T follicular helper cell (primary cell): ENCODE measurements at places on chromosomes 3 and 15.

DNA sequence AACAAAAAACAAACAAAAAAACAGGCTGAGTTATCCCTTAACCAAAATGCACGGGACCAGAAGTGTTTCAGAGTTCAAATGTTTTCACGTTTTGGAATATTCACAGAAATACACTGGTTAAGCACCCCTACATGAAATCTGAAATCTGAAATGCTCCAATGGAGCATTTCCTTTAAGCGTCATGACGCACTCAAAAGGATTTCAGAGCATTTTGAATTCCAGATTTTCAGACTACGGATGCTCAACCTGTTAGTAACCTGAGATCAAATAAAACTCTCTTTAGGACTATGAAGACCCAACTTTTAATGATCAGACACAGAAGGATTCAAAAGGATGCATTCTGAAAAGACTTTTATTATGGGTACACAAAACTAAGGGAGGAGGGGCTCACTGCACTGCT lies 9.6 kb downstream of the CLPX start:
- no peak for DNase-seq

DNA sequence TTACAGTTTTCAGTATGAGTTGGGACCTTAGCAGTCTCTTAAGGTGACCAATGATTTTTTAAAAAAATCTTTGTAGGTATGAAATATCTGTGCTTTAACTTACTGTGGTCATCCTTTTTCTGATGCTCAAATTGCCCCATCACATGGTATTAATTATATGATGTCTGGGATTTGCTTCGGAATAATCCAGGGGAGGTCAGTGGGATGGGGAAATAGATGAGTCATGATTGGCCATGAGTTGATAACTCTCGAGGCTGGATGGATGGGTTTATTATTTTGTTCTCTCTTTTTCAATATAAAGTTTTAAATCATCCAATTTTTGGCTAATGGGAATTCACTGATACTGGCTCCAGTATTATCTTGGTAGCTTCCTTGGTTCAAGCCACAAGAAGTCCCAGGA lies 370.3 kb upstream of the TPM1 start:
- no peak for DNase-seq

GRCh38 chr15:81224232-81224631 lies 27.6 kb downstream of the IL16 start:
- no peak for DNase-seq

GRCh38 chr3:58353722-58354553 lies 21.2 kb downstream of the PXK start:
- no peak for DNase-seq

DNA sequence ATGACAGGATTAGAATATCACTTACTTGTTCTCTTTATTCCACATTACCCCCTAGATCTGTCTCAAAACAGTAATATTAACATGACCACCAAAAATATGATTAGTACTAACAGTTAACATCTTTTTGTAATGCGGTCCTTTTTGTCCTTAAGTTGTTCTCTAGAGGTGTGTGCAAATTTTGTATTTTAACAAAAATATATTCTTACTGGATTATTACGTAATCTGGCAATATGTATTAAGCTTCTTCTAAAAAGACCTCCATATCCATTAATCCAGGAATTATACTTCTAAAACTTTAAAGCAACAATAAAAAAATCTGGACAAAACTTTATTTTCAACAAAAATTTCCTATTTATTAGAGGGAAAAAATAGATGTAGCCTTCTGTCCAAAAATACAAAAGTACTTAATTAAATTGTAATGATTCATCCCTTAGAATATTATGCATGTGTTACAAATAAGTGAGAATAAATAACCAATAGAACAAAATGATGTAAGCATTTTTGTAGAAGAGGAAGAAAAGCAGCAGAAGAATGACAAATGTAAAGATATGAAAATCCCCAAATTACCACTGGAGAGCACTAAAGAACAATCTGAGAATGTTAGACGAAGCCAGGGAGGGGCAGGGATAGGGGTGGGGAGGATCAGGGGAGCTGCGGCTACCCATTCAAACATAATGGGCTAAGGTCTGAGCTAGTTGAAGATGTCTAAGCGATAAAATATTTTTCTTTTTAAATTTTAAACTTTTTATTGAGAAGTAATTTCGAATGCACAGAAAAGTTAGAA lies 945.6 kb downstream of the MCTP2 start:
- DNase-seq, result no peak

GRCh38 chr15:98292442-98293240 lies 332.1 kb downstream of the ARRDC4 start:
- no peak for DNase-seq

GRCh38 chr3:41202075-41202833 lies 2.9 kb downstream of the CTNNB1 start:
- no peak for DNase-seq

GRCh38 chr15:77527164-77527778 lies 105.4 kb downstream of the LINGO1 start:
- DNase-seq, result no peak

DNA sequence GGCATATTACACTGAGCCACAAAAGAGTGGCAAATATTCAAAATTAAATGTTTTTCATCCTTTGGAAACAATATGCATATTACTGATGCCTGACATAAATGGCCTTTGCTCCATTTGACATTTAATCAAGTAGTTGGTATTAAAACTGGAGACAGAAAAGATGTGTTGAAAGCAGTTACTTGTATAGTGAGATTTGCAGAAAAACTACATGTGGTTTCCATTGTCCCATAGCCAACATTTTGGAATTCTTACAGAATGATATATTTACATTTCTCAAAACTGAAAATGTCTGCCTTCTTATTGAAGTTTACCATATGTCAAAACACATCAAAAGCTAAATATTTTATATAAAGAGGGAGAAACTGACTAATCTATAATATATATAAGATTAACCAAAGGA lies 21.6 kb downstream of the SHOX2 start:
- no peak for DNase-seq

DNA sequence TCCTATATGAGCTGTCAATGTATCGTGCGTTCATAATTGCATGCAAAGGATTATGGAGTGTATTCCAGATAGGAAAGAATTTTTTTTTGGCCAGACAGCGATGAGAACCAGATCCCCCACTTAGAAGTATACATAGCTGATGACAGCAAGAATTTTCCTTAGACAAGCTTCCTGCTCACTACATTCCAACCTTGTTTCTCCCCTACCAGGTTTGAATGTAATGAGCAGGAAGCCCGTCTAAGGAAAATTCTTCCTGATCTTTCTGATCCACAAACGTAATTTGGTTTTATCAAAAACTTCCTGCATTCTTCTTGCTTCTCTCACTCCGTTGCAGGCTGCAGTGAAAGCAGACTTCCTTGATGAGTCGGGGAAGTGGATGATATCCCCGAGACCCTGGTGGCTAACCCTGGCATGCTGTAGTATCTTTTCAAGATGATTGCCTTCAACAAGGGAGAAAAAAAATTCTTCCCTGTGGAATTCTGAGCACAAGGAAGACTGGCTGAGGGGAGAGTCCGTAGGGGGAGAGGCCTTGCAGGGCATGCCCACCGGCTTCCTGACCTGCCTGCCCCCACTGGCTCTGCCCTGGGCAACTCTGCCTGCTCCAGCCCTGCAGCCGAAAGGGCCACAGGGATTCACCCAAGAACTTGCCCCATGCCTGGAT lies 243.1 kb downstream of the TLE3 start:
- no peak for DNase-seq

GRCh38 chr3:175670557-175670956 lies 811.4 kb downstream of the NAALADL2 start:
- DNase-seq, result no peak

DNA sequence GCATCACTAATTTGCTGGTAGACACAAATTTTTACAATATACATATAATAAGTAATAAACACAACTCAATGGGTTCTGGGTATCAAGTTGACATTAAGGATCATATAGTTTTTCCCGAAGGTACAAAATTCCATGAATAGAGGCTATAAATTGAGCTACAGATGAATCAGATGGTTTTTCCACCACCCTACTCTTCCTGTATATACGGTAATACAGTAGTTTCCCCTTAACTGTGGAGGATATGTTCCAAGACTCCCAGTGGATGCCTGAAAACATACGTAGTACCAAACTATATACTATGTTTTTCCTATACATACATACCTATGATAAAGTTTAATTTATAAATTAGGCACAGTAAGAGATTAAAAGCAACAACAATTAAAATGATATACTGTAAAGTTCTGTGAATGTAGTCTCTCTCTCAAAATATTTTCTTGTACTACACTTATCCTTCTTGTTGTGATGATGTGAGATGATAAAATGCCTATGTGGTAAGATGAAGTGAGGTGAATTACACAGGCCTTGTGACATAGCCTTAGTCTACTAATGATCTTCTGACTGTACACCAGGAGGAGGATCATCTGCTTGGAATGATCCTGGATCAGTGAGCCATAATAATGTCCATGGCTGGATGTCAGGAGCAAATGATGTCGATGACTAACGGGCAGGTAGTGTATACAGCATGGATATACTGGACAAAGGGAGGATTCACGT lies 116.7 kb downstream of the NR1I2 start:
- no peak for DNase-seq
